CD4-positive, alpha-beta T cell (primary cell): ENCODE measurements at places on chromosomes 5 and 9.

GRCh38 chr5:38367410-38367809 is 109.1 kb downstream of the EGFLAM start:
- no peak for DNase-seq

DNA sequence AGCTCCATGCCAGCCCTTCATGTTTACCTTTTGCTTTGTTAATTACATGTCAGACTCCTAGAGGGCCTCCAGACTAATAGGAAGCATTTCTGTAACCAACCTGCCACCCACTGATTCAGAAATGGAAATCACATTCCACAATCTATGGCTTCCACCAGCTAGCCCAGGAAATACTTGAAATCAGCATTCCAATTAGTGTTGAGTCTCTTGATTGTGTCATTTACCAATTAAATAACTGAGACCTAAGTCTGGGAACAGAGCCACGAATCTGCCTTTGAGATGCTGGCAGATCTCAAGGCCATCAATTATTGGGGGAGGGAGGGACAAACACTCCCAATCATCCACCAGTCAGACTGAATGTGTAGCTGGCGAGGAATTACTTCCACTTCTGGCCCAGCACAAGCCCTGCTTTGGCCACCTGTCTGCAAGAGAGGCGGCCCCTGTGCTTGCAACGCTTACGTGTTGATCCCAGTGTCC is 27.4 kb upstream of the SAP30L start:
- no peak for DNase-seq

- DNase-seq, result no peak
Observed at GRCh38 chr9:68969538-68969937, 44.4 kb downstream of the PRKACG start.

GRCh38 chr5:133154274-133155075 is 102.7 kb downstream of the HSPA4 start:
- DNase-seq, result no peak

- no peak for DNase-seq
Observed at GRCh38 chr5:40484495-40484894, 195.2 kb upstream of the PTGER4 start.

- DNase-seq, result no peak
Observed at GRCh38 chr5:33530183-33531036, 89.6 kb downstream of the TARS1 start.

DNA sequence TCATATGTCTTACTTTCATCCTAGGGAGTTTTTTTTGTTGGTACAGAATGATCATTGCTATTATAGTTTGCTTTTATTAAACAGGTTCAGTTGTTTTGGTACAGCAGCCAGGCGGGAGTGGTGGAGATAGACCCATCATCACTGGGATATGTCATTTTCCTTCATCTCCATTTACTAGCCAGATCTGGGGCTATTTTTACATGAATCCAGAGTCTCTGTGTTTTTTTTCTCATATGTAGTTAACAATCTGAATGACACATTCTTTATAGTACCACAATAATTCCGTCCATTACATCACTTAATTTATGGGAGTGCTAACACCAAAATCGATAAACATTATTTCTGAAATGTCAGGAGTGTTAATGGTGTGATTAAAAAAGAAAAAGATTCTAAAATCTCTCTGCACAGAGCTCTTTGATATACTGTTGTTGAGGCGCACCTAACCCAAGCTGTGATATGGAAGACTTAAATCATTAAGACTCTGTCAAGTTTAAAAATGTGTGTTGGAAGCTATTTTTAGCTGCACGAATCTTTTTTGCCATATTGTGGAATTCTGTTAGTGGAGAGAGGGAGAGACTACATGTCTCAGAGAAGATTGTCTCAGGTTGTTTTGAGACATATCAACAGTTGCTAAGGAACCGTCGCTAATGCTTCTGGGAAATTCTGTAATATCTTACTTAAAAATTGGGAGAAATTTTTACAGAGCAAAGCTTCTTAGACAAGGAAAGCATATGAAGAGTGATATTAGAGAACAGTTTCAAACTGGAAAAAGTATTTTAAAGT is 59.6 kb downstream of the RPS23 start:
- DNase-seq, result no peak

DNA sequence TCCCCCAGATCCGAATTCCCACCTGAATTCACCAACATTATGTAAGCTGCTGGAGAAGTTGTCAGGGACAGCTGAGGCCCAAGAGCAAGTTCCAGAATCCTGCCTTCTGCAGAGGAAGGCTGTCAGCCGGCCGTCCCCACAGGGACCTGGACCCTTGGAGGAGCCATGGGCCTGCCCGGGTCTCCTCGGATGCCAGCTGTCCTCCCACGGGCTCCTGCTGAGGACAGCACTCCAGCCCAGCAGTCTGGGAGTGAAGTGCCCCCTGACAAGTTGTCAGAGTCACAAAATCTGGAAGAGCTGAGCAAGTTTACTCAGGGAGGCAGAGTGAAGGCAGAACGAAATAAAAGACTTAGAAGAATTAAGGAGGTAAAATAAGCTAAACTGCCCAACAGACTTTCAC is 192.5 kb upstream of the DAPK1 start:
- DNase-seq, result no peak
